ENCODE measurements at places on chromosomes 2 and 18.

- no peak for DNase-seq
Observed at GRCh38 chr2:9763356-9764152, 79.7 kb upstream of the TAF1B start.

DNA sequence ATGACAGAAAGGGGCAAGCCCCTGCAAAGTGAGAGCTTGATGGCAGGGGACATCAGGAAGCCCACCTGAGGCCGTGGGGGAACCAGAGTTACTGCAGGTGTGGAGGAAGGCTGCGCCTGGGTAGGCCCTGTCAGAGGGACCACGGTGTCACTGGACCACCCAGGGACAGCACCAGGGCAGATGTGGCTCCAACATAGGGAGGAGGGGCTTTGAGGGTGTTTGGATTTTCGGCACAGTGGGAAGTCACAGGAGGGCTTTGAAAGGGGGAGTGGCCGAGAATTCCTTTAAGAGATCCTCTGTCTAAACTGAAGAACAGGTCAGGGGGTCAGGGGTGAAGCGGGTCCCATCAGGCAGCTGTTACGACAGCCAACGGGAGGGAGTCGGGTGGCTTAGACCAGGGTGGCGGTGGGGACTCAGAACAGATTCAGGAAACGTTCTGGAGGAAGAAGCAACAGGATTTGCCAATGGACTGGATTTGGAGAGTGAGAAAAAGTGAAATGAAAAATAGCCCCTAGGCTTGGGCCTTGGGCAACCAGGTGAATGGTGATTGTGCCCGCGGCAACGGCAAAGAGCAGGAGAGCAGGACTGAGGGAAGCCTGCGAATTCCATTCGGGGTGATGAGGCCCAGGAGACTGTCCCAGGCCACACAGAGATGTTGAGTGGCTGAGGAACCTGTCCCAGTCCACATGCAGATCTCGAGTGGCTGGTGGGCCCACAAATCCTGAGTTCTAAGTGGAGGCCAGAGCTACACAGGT, 166.1 kb downstream of the LAMA1 start:
- DNase-seq, result no peak

GRCh38 chr2:111897924-111898702, at the start of gene MERTK:
TSS of gene MERTK (plus strand) at chr2:111898607. CDS start at chr2:111898736, 129 bp downstream.
- DNase-seq, result no peak

- no peak for DNase-seq
Observed at GRCh38 chr2:18376936-18377335, 183.5 kb downstream of the RDH14 start.

DNA sequence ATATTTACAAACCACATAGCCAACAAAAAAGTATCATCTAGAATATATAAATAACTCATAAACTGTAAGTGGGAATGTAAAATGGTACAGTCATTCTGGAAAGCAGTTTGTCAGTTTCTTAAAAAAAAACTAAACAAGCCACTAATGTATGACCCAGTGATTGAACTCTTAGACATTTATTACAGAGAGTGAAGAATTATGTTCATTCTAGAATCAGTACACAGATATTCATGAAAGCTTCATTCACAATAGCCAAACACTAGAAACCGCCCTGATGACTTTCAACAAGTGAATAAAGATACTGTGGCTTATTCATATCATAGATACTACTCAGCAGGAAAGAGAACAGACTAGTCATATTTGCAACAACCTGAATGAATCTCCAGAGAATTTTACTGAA, 1541.5 kb downstream of the LRP1B start:
- DNase-seq, result no peak

DNA sequence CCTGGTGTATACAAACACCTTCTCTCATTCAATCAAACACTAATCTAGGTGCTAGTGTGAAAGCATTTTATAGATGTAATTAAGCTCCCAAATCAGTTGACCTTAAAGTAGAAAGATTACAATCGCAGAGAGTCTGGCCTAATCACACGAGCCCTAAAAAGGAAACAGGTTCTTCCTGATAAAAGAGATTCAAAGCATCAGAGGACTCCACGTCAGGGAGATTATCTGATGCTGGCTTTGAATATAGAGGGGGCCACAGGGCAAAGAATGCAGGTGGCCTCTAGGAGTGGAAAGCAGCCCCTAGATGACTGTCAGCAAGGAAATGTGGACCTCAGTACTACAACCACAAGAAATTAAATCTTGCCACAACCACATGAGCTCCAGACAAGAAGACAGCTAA, 28.2 kb upstream of the ZC3H15 start:
- no peak for DNase-seq

GRCh38 chr2:208620487-208620978, 213.9 kb downstream of the PTH2R start:
- DNase-seq, result no peak

DNA sequence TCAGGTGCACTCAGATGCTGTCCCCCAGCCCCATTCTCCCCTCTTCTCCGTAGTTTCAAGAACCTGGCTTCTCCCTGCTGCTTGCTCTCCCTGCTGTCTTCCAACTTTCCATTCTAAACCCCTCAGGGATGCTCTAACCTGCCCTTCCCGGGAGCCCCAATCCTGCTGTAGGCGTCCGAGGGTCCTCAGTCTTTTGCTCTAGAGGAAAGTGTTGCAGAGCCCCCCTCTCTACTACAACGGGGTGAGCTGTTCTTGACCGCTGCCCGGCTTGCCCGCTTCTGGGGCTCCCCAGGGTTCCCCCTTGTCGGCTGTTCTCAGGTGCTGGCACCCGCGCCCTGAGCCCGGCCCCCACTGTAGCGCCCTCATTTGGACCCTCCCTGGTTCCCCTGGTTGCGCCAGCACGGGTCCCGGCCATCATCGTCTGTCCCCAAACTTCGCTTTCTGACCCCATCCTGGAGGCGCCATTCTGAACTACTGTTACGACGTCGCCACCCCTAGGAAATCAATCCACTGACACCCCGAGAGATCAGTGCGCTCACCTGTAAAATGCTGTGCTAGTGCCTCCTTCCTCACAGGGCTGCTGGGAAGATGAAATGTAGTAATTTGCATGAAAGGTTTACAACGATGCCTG, 31.9 kb upstream of the REG3G start:
- no peak for DNase-seq

GRCh38 chr2:84443477-84443876, 15.6 kb downstream of the SUCLG1 start:
- no peak for DNase-seq

DNA sequence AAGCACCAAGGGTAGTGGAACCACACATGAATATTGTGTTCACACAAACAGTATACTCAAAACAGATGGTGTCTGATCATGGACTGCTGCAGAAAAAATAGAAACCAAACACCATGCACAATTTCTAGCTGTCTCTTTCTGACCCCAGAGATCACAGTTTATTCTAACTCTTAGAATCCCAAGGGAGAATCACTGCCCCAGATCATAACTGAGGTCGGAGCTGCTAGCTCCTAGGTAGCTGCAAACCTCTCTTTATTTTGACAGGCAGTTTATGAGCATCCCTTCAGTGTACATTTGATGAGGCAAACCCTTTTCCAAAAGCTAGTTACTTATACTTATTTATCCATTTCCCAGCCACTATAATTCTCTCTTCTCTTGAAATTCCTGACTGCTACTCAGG, 439.1 kb upstream of the HNMT start:
- DNase-seq, result no peak

- peak; percentile 68 for DNase-seq
Observed at GRCh38 chr2:44191739-44192138, 23.1 kb downstream of the PPM1B start.

GRCh38 chr2:236803621-236804020, 234.0 kb downstream of the ACKR3 start:
- DNase-seq, result no peak

DNA sequence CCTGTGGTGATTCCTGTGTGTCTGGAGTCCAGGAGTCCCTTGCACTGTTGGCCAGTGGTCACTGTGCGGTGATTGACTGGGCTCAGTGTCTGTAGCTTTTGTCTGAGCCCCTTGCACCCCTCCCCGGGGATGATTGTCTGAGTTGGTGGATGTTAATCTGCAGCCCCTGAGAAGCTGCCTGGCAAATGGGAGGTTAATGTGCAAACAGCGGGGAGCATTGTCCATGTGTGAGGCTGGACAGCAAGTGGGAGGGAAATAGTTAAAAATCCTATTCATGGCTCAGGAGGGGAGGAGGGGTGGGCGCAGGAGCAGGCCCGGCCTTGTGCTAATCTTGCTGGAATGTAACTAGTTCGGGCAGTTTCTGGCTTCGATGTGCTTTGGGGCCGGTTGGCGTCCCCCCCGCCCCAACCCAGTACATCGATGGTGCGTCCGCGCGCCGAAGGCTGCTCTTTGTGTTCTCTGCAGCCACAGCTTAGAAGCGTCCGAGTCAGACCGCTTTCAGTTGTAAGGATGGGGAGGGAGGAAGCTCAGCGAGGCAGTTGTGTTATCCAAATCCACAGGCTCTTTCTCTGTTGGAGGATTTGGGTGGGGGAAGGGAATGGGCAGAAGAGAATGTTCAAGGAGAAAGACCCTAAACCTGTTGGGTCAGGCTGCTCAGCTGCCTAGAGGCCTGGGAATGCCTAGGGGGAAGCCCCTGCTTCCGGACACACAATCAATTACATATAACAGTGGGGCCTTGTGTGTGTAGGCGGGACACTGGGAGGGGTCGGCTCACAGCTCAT, 71.8 kb downstream of the TGOLN2 start:
- no peak for DNase-seq

- peak; percentile 23 for DNase-seq
Observed at GRCh38 chr2:58667137-58667774, 426.1 kb upstream of the FANCL start.

- peak; percentile 14 for DNase-seq
Observed at GRCh38 chr2:28610583-28611201, 114.8 kb downstream of the PLB1 start.

DNA sequence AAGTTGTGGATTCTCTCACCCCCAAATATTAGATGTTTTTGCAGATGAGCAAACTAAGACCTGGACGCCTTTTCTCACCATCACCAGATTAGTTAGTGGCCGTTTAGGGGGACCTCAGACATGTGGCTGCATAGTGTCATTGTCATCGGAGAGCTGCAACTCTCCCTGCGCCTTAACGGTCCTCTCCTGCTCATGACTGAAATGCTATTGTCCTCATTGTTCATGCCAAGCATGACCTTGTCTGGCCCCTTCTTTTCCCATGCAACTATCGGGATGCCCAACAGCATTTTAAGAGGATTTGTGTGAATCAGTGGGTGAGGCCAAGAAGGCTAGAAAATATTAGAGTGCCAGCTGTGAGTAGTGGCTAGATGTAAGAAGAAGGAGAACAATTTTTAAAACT, 174.2 kb downstream of the SOCS6 start:
- no peak for DNase-seq

DNA sequence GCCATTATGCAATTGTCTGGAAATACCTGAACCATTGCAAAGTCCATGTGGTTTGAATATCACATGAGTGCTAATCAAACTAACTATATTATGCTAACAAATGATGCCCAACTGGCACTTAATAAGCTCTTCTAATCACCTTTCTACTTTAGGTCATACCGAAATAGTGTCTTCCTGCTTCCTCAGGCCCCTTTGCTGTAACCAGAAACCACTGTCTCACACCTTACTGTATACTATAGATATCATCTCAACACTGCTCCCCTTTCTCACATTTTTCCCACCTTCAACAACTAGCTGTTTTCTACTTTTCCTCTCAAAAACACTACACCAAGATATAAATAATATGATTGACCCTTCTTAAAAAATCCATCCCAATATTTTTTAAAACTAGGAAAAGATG, 633.9 kb downstream of the BCL11A start:
- no peak for DNase-seq

- DNase-seq, result no peak
Observed at GRCh38 chr2:24511198-24511597, 20.1 kb downstream of the NCOA1 start.

GRCh38 chr2:18749912-18750526, 160.7 kb upstream of the NT5C1B start:
- DNase-seq, result peak; percentile 3

DNA sequence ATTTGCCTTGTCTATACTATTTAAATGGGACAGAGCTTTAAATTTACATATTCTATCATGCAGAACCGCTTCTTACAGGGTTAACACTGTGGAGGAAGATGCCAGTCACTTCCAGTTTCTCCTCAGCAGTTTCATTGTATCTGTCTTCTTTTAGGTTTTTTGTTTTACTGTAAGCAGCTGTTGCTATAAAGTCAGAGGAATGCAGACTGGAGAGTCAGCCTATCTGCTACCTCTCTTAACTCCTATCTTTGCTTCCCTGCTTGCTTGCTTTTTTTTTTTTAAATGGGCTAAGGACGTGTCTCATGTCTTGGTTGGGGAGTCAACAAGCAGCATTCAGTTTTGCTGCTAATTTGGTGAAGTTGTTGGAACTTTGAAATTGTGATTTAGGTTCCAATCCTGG, 8.9 kb downstream of the EPC2 start:
- DNase-seq, result peak; percentile 26

- DNase-seq, result no peak
Observed at GRCh38 chr2:75500633-75501032, 60.1 kb downstream of the EVA1A start.

DNA sequence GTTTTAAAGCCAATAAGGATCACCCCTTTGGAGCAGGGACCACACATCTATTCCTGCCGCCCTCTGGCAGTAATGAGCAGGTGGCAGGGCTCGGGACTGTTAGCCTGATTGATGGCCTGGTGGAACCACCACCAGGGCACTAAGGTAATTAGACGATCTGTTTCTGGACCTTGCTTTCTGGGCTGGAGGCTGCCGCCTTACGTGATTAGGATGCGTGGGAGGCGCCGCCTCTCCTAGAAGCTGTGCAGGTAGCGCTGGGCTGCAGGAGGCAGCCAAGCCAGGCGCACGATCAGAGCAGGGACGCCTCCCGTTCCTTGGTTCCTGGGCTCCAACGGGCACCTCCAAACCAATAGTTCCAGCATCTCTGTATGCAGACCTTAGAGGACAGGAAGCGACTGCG, 242.6 kb upstream of the RAB12 start:
- no peak for DNase-seq

GRCh38 chr2:104412384-104412783, 441.5 kb upstream of the POU3F3 start:
- DNase-seq, result peak; percentile 1

DNA sequence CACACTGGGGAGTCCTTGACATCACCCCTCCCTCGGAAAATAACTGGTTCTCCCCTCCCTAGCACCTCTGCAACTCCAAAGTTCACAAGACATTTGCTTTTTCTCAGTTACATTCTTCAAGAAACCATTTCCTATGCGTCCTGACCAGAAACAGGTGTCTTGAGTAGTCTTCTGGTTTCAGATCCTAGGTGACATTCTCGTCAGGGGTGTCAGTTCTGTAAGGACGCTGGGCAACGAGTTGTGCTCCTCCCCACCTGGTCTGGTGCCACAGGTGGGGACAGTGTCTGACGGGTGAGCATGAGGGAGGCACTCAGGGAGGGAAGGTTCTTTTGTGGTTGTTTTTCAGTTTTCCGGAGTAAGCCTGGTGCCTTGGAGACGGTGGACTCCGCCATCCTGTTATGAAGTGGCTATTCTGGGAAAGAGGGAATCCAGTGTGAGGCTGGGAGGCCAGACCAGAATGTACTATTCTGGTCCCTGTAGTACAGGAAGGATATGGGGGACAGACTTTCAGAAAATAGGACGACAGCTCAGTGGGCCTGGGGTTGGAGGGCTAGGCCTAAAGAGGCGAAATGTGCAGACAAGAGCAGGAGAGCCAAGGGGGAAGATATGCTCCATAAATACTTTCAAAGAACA, 50.6 kb downstream of the EPAS1 start:
- no peak for DNase-seq

- DNase-seq, result no peak
Observed at GRCh38 chr2:102478686-102479470, 5.9 kb downstream of the SLC9A4 start.

- DNase-seq, result no peak
Observed at GRCh38 chr2:67950919-67951318, 111.9 kb downstream of the C1D start.
